ENCODE measurements at places on chromosomes 1 and 21.

- no peak for DNase-seq
Measured at GRCh38 chr1:27306892-27307761, 14.8 kb upstream of the TMEM222 start.

DNA sequence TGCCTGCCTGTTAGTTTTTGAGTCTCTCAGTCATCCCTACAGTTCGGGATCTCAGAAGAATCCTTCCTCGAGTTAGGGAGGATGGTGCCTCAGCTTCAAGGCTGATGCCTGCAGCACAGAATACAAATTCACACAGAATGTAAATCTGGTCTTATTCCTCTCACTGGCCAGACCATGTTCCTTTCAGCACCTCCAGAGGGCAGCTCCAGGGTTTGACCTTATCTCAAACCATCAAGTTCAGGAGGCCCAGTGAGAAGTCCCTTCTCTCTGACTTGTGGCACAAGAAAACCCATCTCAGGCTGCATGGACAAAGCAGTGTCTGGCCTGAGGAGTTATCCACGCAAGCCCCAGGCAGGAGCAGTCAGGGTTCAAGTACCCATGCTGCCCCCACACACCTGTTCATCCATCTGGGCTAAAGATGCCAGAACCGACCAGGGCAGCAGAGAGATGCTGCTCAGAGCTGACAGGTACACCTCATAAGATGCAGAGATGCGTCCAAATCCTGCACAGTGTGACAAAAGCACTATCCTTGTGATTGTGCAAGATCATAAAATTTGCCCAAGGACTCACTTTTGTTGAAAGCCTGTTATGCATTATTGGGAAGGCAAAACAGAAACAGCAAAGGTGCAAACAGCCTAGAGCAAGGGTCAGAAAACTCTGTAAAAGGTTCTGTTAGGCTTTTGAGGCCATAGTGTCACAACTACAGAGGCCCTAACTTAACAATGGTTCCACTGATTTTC is 49.8 kb downstream of the BCAR3 start:
- DNase-seq, result no peak

DNA sequence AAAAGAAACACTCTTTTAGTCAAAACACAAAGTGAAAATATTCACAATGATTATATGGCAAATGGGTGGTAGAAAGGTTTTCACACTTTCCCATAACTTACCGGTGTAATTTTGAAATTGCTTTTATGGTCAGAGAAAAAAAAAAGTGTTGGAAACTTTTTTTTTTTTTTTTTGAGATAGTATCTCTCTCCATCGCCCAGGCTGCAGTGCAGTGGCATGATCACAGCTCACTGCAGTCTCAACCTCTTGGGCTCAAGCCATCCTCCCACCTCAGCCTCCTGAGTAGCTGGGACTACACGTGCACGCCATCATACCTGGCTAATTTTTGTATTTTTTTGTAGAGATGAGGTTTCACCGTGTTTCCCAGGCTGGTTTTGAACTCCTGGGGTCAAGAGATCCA is 3.3 kb downstream of the IFNGR2 start:
- DNase-seq, result no peak

DNA sequence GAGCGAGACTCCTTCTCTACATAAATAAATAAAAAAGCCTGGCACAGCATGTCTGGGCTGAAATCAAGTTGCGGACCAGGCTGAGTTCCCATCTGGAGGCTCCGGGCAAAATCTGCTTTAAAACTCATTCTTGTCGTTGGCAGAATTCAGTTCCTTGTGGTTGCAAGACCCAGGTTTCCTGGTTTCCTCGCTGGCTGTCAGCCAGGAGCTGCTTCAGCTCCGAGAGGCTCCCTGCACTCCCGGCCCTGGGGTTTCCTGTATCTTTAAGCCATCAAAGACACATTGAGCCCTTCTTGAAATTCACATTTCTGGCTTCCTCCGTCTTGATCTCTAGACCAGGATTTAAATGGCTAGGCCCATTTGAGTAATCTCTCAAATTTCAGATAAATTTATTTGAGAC is 20.6 kb upstream of the SCCPDH start:
- DNase-seq, result no peak

- DNase-seq, result peak; percentile 29
Measured at GRCh38 chr1:205451202-205451601, 4.6 kb downstream of the BLACAT1 start.

- DNase-seq, result no peak
Measured at GRCh38 chr1:38834221-38834782, 25.3 kb downstream of the RRAGC start.

GRCh38 chr1:212539737-212540430 is 68.7 kb upstream of the ATF3 start:
- DNase-seq, result no peak

GRCh38 chr1:181318858-181319235 is 164.5 kb upstream of the CACNA1E start:
- no peak for DNase-seq

DNA sequence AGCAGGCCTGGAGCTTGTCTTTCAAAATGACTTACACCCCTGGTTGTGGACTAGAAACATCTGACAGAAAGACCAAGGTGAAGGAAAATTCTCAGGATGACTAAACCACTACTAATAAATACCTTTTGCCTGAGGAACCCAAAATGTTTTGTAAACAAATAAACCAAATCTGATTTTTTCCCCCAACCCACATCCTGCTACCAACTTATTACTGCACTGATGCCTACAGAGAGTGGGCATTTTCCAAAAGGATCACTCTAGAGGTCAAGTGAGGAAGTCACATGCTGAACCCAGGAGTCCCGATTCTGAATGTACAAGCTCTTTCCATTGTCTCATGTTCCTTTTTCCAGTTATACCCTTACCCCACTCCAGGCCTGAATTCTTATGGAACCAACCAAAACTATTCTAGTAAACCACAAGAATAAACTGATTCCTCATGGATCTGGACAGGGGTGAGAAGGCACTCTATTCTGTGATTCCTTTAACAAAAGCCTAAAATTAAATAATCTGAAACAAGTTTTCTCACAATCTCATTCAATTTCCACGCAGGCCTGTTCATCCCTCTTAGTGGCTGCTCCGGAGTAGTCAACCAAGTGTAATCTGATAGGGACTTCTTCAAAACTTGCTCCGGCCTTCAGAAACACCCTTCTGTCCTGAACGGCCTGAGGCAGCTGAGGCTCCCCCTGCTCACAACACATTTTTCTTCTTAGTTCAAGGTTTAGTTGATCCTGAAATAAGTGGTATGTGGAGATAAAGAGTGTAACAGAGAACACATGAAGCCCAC is 1.4 kb downstream of the PI4KB start:
- DNase-seq, result no peak

DNA sequence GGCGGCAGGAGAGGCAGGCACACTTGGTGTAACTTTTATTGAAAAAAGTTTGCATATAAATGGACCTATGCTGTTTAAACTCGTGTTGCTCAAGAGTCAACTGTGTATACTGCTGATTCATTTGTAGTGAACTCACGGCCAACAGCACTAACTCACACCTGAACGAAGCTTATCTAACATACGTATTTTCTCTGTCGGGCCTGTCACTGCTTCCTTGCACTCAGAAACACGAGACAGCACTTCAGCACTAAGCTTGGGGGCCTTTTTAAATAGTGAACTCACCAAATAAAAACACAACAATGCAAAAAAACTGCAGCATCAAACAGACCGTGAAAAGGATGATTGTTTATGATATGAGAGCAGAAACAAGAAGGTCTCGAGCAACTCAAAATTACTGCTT is 58.9 kb upstream of the NEK2 start:
- DNase-seq, result no peak

DNA sequence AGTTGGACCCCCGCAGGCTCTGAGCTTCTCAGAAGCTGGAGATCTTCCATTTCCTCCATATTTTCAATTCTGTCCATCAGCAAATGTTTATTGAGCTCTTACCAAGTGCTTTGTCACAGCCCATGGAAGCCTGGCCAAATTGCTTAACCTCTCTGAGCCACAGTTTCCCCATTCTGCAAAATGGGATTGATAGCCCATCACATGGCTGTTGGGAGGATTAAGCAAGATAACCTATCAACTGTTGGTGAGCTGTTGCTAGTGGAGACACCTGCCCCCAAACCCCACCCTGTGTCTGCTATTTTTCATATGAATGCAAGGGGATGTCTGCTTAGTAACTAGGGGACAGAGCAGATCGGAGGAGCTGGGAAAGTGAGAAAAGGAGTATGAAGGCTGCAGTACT is 38.3 kb downstream of the CD34 start:
- no peak for DNase-seq

DNA sequence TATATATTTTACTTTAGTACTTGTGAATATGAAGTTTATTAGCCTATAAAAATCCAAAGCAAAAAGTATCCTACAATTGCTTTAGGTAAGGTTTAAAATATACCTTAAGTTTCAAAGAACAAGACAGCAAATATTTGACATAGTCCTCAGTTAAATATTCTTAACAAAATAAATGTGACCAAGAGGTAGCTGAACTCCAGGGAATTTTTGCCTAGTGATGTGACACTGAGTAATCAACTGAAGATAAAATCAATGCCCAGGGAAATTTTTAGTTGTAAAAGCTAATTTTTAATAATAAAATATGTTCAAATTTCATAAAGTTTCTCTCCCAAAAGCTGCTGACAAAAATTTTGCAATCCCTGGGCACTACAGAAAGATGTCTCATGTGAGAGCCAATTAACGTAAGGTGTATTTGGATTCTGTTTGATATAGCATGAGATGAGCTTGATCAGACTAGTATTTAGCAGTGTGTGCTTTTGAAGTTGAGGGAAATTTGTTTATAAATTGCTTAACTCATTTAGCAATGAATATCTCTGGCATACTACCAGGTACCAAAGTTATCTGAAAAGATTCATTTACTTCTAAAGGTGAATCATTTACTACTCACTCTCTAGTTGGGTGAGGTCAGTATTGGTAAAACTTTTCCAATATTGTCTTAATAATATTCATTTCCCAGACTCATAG is 80.2 kb upstream of the PALMD start:
- no peak for DNase-seq

DNA sequence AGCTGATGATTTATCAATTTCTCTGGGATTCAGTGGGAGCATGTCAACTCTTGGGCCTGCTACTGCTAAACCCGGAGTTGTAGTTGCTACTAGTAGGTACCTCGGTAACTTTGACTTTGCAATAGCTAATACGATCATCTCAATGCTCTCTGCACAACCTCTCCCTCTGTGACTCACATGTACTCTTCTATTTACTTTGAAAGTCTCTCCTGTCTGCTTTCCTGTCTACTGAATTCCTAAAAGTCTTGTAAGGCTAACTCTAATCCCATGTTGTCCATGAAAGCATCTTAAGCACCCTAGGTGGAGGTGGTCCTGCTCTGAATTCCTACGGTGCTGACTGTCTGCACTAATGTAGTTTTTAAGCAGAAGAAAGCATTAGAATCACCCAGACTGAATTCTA is 29.3 kb downstream of the SLC9C2 start:
- DNase-seq, result no peak

DNA sequence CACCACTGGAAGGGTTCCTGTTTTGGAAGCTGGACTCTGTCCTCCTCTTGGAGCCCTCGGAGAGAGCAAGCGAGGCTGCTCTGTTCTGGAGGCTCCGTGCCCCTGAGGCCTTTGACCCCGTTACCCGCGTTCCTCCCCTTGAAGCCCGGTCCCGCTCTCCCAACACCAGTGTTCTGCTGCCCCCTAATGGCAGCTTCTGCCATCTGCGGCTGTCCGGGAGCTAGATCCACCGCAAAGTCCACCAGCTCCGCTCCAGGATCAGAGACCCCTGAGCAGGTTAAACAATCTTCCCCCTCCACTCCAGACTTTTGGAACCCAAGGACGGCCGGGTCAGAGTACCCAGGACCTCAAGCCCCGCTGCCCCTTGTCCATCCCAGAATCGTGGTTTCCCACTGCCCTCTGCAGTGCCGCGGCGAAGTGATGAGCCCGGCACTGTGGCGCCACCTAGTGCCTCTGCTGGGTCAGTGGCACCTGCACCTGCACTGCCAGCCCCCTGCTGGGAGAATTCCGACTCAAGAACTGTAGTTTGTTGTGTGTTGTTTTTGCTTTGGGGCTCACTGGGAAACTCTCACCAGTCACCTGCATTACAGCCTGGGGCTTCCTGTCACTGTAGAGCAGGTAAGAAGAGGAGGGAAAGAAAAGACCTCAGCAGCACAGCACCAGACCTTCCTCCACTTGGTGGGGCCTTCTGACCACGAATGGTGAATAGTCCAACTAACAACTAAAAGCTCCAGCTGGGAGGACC is 63.5 kb upstream of the NFASC start:
- DNase-seq, result peak; percentile 85

DNA sequence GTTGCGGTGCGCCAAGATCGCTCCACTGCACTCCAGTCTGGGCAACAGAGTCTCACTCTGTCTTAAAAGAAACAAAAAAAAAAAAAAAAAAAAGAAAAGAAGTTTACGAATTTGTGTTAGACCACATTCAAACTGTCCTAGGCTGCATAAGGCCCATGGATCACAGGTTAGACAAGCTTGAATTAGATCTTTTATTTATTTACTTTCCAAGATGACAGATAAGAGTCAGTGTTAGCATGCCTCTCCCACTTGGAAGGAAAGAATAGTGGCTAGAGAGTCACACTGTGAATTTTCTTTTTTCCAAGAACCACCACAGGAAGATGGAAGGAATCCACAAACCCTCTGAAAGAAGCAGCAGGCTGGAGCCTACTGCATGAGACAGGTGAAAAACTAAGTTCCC is 29.3 kb downstream of the NSL1 start:
- DNase-seq, result no peak

DNA sequence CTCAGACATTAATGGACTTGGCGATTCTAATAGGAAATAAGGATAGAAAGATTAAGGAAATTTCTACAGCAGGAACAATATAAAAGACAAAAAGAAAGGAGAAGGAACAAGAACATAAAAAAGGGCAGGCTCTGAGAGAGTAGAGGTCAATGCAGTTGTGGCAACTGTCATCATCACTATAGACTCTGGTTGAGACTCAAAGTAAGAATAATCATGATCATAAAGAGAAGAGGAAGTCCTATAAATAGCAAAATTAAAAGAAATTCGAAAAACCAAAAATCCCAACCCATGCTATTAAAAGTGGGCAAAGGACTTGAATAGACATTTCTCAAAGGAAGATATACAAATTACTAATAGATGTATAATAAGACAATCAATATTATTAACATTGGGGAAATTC is 14.4 kb upstream of the XCL1 start:
- DNase-seq, result no peak

DNA sequence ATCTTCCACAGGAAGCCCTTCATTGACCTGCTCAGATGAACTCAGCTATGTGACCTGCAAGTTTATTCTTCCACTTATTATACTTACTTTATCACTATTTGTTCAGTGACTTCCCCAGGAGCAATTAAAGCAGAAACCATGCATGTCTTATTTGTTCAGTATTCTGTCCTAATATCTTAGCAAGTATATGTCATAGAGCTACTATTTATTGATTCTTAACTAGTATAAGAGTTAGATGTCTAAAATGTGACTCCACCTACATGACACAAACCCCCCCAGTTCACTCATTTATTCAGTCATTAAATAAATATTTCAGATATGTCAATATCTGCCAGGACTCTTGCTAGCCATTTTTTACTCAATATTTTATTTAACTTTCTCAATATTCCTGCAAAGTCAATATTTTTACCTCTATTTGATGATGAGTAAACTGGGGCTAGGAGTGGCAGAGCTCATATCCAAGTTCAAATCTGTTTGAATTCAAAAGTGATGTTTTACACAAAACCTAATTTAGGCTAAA is 469.0 kb upstream of the USP24 start:
- DNase-seq, result no peak

GRCh38 chr1:224329842-224330753 is at the start of gene NVL:
Gene NVL, minus strand, starts transcription at chr1:224330172. Its CDS starts 45 bp downstream, at chr1:224330127.
- DNase-seq, result peak; percentile 90

- DNase-seq, result no peak
Measured at GRCh38 chr1:11860587-11860986, 1.8 kb upstream of the NPPB start.

GRCh38 chr1:41363591-41364320 is 2.5 kb downstream of the FOXO6 start:
- DNase-seq, result peak; percentile 15

GRCh38 chr1:3067671-3068563 is 1.1 kb upstream of the PRDM16 start:
- no peak for DNase-seq
